NCI-H524 treated with DMSO at 0.1 percent for 48 hours (cell line): ENCODE measurements at places on chromosomes 7 and 10.

GRCh38 chr10:29356931-29357330, 68.1 kb downstream of the LYZL1 start:
- DNase-seq = no peak

DNA sequence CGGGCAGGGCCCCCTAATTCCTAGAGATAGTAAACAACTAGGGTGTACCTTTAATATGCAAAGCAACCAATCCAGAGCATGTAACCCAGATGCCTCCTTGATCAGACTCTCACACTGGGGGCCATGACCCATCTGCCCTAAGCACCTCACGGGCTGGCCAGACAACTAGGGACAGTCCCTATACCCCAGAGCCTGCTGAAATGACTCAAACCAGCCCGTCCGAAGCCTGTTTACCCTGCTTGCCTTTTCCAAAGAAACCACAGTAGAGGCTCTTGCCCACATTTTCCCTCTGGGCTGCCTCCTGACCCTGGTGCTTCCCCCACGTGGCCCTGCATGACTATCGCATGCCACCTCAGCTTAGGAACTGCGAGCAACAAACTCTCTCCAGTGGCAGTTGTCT, 46.2 kb downstream of the RGS10 start:
- no peak for DNase-seq

DNA sequence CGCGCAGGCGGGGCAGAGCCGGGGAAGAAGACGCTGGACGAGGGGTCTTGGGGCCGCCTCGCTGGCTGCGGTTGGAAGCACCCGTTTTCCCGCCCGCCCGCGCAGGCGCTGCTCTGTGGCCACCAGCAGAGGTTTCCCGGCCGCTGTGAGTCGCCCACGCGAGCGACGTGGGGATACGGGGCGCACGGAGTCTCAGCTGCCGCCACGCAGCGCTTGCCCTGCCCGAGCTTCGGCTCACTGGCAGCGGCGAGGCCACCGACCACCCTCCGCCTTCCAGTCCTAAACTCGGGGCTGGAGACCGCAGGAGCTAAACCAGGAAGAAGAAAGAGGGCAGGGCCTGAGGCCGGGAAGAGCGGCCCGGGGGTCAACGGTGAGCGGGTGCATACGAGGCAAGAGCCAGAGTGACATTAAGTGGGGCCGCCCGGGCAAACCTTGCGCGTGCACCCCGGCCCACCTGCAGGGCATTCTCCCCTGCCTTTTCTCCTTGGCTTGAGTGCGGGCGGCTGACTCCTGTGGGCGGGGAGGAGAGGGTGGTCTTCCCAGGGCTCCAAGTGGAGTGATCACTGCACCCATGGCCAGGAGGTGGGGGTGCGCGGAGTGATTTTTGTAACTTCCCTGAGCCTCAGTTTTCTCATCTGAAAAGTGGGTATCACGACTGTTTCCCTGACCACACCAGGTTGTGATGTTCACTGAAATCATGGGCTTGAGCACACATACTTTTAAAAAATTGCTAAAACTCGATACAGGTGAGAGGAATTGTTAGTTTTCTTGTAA, 7.1 kb upstream of the EMX2 start:
- DNase-seq = no peak

DNA sequence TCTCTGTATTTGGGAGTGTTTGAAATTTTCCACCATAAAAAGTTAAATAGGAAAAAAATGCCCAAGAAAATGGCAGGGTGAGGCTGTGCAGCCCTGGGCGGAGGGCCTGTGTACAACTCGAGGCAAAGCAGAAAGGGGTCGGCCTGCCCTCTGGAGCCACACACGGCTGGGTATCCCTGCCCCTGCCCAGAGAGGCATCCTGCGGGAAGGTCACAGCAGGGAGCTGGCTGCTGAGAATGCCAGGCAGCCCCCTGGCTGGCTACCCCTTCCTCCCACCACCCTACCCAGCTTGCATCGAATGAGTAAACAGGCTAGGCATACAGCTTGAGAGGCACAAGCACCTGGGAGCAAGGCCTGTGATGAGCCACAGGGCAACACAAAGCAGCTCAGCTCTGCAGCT, 46.1 kb downstream of the CAMK2B start:
- no peak for DNase-seq

DNA sequence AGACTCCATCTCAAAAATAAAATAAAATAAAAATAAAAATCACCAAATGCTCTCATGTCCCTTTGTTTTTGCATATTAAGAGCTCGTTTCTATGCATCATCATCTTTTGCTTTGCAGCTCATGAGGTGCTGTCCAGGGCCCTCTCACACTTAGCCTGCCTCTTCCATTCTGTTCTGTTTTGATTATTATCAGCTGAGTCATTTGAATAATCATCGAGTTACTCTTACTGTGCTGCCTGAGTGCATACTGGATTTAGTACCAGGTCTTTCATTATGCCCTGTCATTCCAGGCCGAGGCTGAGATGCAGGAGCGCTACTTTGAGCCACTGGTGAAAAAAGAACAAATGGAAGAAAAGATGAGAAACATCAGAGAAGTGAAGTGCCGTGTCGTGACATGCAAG, 33.0 kb downstream of the UCMA start:
- DNase-seq = no peak

DNA sequence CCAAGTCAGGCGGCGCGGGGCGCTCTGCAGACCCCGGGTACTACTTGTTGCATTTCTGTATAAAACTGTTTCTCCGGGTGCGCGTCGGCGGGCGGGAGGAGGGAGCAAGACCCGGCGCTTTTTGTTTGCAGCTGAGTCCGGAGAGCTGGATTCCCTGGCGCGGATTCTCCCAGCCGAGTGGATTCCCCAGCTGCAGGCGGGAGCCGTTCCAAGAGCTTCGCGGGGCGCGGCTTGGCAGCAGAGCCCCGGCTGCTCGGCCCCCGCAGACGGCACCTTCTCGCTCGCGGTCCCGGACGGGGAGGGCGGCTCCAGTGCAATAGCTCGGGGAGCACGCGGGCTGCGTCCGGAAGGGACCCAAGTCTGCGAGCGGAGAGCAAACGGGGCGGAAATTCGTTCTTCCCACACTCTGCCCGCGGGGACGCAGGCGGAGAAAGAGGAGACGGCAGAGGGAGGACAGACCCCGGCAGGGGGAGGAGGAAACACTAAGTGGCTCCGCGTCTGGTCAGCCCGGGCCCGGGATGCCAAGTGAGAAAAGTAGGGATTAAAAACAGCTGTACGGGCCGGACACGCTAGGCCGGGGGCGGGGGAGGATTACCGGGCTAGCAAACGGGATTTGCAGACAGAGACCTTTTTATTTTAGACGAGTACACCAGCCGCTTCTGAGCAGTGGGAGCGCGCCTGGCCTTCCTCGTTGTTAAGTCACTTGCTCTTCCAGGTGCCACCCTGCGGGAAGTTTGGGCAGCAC, at the start of gene TRIL:
Gene TRIL, minus strand, starts transcription at position 96 of the 745 bp plus-strand sequence. CDS start 284 bp downstream, outside the sequence.
- peak; percentile 65 for DNase-seq

DNA sequence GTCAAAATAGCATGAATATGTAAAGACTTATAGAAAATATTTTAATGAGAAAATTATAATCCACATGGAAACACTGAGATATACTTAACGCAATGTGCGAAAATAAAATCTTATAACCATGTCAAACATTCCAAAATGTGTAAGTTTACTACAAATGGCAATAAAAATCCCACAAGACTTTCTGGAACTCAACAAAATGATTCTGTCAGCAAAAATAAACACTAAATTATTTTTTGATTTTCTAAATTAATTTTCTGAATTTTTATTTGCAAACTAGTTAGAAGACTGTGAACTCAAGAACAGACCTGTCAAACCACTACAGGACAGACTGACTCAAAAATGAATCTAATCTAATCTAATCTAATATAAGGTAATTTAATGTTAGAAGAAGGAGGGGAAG, 160.8 kb upstream of the KCTD7 start:
- DNase-seq = no peak

- no peak for DNase-seq
Observed at GRCh38 chr10:58976254-58976653, 200.2 kb upstream of the PHYHIPL start.

DNA sequence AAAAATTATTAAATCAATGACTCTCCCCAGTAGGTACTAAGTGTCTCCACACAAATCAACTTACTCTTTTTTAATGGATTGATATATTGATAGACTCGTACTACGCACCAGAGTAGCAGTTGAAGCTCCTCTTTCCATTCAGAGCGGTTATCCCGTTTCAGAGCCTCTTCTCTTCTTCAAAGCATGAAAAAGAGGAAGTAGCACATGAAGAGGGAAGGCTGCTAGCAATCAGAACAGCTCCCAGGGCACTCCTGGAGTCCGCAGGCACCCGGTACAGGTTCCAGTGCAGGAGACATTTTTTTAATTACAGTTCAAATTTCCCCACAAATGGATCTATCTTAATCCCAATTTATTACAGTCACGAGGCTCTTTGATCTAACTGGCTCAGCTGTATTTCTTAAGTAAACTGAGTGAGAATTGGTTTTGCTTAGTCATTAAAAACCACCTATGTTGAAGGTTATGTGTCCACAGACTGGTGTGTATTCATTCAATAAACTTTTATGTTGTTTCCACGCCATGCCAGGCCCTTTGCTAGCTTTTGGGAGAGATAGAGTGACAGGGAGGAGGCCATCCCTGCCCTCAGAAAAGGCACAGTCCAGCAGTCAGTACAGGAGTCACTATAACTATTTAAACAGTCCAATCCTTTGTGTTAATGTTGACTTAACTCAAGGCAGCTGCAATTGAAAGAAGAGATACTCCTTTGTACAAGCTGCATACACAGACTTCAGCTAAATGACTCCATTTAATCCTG, 32.1 kb upstream of the CALN1 start:
- no peak for DNase-seq

DNA sequence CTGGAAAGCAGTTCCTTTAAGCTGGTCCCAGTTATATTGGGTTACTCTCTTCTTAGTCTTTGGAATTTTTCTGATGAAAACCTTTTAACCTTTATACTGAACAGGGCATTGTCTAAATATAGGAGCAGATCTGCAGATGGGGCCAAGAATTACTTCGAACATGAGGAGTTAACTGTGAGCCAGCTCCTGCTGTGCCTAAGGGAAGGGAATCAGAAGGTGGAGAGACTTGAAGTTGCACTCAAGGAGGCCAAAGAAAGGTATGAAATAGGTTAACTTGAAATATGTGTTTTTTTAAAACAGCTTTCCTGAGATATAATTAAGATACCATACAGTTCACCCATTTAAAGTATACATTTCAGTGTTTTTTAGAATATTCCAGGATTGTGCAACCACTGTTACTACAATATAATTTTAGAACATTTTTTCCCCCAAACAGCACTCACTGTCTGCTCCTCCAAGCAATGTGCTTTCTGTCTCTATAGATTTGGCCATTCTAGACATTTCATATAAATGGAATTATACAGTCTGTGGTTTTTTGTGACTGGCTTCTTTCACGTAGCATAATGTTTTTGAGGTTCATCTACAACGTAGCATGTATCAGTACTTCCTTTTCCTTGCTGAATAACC, 18.9 kb downstream of the OPTN start:
- DNase-seq = no peak

- no peak for DNase-seq
Observed at GRCh38 chr10:4062072-4062471, 277.1 kb upstream of the KLF6 start.

DNA sequence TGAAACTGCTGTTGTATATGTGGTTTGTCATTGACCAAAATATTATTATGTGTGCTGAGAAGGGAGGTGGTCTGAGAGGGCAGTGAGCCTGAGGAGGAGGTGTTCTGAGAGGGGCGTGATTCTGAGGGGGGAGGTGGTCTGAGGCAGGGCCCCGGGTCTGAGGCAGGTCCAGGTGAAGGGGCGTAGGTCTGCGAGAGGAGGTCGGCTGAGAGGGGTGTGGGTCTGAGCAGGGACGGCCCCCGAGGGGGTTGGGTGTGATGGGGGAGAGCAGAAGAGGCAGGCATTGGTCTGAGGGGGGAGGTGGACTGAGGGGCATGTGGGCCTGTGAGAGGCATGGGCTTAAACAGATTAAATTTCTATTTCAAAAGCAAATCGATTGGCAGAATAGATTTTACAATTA, 32.4 kb downstream of the AKR1C4 start:
- no peak for DNase-seq

GRCh38 chr10:77574438-77574837, 63.2 kb downstream of the KCNMA1 start:
- DNase-seq = no peak

DNA sequence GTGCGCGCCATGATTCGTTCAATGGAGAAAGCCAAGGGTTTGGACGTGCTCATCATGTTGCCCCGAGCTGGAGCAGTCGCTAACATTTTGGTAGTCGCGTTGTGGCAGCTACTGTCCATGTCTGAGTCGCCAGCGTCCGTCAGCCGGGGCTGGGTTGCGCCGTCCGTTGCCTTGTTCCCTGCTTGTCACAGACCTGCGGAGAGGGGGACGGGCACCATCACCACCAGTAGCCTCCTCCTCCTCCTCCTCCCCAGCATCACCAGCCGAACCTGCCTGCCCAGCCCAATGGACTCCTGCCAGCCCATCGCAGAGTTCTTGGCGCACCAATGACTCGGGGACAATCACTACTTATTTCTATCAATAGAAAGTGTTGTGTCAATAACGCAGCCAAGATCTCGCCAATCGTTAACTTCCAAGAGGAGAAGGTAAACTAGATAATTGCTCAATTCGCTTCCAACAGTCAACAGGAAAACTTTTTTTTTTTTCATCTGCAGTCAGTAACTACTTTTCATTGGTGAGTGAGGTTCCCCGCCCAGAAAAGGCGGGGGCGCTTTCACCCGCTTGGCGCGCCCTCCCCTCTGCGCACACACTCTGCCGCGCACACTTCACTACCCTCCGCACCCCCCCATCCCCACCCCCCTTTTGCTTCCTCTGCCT, at the start of gene FEZF1:
Gene FEZF1, minus strand, starts transcription at position 432 of the 657 bp plus-strand sequence. Its CDS starts 313 bp downstream, at position 119.
- no peak for DNase-seq

DNA sequence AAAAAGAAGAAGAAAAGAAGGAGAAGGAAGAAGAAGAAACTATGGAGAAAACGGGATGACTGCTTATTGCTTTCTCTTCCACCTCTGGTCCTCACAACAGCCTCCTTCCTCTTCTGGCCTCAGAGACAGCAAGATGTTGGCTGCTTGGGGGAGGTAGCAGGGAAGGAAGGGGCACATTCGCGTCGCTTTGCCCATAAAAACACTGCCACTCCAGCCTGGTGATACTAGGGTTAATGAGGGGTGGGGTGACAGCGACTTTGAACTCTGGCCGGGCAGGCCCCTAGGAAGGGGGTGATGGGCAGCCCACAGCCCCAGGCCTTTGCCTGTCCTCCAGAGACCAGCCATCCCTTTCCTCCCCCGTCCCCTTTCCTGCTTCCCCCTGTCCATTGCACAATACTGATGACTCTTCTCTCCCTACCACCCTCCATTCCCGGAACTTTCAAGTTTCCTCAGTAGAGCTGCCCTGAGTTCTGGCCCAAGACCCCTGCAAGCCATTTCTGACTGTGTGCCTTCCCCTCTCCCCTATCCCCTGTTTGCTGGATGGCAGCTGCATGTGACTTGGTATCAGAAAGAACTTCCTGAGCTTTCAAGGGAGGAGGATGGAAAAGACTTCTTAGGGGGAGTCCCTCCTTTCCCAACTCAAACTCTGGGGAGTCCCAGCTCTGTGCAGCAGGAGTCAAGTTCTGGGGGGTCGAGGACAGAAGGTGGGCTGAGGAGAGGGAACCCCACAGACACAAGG, 2.2 kb upstream of the CUEDC2 start:
- no peak for DNase-seq

GRCh38 chr10:104026762-104027161, 58.9 kb downstream of the COL17A1 start:
- no peak for DNase-seq

- DNase-seq = peak; percentile 30
Observed at GRCh38 chr7:87797798-87798403, 78.3 kb downstream of the SLC25A40 start.

- no peak for DNase-seq
Observed at GRCh38 chr7:3250725-3251124, 50.3 kb upstream of the SDK1 start.
